GOT3 (cell line): ENCODE measurements at places on chromosomes 3 and 15.

- no peak for DNase-seq
Measured at GRCh38 chr15:55247311-55247710, 42.3 kb downstream of the RAB27A start.

DNA sequence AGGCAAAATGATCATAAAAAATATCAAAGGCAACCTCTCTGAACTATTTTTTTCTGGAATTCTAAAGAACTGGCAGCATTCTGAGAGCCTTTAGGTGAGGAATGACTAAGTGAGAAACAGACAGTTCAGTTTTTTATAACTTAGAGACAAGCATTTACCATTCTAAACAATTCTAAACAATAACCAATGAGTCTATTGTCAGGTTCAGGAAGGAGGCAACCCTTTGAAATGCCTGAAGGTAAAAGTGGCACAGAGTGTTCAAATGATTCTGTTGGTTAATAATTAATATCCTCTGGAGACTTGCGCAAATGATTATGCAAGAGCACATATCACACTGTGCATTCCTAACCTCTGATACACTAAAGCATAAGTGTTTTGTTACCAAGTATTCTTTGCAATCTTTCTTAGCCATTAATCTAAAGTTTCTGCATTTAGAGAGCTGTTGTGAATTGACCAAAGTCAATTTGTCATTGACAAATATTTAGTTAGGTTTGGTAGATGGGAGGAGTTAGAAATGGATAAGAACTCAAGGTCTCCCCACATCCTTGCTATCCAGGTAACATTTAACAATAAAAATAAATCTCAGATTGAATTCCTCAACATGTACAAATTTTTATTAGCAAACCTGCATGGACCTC, 9.2 kb upstream of the TGFBR2 start:
- no peak for DNase-seq

DNA sequence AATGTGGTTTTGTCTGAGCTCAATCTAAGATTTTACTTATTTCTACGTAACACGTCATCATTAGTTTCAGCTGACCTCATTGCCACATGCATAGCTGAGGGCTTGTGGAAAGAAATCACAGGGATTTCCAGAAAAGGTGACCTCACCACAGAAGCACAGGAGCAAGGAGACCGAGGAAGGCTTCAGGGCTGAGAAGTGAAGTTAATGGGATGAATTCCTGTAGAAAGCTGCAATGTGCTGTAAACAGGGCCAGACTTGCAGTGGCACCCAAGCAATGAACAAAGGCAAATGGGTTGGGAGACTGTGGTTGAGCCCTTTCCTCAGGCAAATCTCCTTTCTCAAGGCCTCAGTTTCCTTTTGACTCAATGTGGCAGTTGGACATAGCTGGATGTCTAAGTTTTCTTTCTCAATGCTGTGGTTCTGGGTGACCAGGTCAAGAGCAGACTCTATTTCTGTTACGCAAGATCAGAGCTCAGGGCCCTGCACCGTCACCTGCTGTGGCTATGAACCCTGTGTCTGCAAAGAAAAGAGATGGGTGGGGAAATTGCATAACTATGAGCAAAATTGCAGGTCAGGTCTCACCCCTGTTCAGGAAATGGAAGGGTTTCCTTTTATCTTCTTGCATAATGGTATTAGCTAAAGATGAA, 252.2 kb upstream of the TBL1XR1 start:
- no peak for DNase-seq

DNA sequence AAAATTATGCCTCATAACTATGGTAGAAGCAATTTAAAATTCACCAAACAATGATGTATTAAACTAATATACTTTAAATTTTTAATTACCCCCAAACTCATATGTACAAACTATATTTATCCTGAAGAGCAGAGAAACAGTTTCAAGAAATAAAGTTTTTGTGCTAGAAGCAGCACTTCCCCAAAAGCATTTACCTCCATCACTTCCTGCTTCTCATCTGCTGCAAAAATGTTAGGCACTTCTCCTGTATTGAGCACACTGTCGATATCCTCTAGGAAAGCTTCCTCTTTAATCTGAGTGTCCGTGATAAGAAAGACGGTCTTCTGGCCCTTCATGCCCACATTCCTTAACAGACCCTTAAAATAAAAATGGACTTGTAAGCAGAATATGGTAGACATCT, 101.5 kb upstream of the ASB14 start:
- no peak for DNase-seq

- DNase-seq, result no peak
Measured at GRCh38 chr3:50612234-50612882, 784 bp upstream of the CISH start.

DNA sequence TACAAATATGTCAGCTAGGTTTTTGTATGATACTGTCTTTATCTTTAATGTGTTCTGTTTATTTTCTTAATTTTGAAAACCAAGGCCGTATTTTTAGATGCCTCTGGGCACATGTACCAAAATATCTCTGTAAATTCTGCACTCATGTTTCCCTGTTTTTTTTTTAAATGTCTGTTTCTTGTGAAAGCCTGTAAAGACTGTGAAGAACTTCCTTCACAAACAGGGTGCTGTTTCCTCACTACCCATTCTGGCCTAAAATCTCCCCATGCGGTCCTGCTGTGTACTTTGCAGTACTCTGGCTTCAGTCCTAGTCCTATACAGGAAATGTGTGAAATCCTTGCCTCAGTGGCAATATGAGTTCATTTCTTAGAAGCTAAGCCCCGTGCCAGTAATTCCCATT, 133.4 kb upstream of the ZBTB20 start:
- no peak for DNase-seq

DNA sequence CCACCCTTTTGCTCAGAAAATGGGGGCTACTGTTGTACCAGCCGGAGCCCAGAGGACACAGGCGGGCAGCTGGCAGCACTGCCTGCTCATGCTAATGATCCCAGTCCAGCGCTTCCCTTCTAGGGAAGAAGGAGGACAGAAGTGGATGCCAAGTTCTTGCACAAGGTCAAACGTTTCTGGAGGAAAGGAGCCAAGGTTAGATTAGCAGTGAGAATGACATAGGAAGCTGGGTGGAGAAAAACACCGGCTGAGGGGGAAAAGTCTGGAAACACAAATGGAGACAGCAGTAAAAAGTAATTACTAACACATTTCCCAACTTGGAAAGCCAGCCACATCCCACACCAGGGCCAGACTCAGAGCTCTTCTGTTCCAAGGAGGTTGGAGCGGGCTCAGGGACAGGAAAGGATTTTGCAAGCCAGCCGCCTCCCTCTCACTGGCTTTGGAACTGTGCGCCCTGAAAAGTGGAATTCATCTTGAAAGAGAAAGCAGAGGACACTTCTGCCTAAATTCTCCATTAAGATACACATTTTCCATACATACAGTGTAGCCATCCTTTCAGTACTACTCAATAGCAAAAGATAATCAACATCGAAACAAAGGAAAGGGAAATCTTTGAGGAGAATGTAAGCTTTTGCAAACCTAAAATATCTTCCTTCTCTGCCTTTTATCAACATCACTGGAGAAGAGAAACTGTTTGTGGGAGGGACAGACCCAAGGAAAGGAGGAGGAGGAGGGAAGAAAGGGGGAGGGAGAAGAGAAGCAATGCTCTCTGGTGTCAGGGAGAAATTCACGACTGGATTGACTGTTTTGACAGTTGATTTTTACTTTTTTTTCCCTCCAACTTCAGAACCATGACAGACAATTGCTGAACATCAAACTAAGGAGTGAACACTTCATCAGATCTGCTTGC, 133.6 kb downstream of the CD47 start:
- DNase-seq, result peak; percentile 68

DNA sequence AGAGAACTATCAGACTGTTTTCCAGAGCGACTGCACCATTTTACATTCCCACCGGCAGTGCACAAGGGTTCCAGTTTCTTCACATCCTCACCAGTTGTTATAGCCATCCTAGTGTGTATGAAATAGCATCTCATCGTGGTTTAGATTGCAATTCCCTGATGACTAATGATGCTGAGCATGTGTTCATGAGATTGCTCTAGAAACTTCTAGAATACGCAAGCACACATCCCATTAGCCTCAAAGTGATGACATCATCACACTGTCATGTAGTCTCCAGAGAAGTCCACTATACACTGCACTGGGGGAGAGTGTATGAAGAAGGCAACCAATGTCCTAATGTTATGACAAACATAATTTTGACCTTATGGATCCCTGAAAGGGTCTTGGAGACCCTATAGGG, 30.1 kb downstream of the FBLN2 start:
- DNase-seq, result no peak

DNA sequence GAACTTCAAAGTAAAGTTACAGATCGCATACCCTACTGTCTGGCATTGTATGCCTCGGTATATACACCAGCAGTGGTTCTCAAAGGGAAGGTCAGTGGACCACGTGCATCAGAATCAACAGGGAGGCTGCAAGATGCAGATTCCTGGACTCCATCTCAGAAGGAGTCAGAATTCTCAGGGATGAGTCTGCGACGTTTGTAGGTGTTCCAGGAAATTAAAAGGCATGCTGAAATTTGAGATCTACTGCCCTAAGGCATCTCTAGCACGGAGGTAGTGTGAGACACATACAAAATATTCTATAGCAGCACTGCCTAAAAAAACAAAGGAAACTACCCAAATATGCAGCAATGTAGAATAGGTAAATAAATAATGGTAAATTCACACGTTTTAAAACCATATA, 136.8 kb upstream of the BNIP2 start:
- no peak for DNase-seq

DNA sequence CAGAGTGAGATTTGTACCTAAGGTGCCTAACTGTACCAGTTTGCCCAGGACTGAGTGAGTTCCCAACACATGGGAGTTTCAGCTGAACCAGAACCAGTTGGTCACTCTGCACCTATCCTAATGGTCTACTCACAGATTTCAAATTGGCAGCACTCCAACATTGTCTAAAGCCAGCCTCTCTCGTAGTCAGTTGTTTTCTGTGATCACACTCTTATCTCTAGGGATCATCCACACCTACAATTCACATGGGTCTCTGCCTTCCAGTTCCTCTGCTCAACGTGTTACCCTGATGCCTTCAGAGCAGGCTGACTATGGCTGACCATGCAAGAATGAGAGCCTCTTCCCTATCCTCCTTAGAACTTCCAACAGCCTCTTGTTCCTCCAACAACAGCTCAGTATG, 624.8 kb downstream of the NTRK3 start:
- no peak for DNase-seq

DNA sequence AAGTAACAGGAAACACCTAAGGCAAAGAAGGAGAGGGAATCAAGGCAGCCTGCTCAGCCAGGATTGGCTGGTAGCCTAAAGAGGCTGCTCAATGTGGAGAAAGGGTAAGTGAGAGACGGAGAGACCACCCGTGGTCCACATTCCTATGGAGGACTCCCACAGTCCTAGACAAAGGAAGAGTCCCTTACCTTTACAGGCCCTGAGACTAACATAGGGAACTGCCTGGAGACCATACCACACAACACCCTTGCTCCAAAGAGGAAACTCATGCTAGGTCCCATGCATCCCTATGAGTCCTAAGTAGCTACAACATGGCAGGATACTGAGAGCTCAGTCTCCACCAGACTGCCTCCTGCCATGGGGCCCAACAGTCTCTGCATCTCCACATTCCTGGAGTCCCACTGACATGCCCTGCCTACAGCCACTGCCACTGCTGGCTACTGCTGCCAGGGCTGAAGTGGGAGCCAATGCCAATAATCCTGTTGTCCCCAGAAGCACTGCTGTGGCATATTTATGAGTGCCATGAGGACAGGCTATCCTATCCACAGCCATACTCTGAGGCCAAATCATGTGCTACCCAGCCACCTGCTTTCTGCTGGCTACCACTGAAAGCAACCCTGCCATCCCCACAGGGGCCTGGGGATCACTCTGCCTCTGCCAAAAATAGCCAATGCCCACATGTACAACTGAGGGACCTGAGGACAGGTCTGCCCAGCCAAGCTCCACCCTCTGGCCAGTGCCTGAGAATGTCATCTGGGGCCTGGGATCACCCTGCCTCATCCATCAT, 45.0 kb downstream of the COPS2 start:
- DNase-seq, result no peak

GRCh38 chr3:141150081-141150830, 81.4 kb upstream of the PXYLP1 start:
- DNase-seq, result no peak

- DNase-seq, result no peak
Measured at GRCh38 chr3:114476511-114476910, 182.7 kb downstream of the TIGIT start.

DNA sequence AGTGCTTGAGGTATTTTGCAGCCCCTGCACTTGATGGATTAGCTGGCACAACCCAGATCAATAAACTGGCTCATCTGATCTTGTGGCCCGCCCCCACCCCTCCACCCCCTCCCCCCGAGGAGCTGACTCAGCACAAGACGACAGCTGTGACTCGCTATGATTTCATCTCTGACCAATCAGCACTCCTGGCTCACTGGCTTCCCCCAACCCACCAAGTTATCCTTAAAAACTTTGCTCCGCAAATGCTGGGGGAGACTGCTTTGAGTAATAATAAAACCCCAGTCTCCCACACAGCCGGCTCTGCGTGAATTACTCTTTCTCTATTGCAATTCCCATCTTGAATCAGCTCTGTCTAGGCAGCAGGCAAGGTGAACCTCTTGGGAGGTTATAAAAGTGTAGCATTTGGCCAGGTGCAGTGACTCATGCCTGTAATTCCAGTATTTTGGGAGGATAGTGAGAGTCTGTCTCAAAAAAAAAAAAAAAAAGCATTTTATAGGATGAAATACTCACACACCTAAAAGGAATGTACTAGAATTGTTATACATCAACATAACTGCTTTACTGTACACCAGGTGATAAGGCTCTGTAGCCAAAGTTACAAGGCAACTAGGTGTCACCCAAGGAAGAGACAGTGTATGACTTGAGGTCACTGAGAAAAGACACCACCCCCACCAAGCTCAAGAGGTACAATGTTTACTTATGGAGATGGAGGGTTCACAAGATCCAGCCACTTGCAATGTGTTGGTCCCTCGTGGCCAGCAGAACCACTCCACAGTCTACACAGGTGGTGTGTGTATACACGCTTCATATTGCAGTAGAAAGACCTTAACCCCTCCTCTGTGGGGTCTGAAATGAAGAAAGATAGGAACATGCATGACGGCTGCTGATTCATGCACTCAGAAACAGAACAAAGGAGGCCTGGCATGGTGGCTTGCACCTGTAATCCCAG, 8.6 kb downstream of the ZNF445 start:
- DNase-seq, result no peak

- no peak for DNase-seq
Measured at GRCh38 chr15:88894819-88895767, at the start of gene HAPLN3. TSS of gene HAPLN3 (minus strand) at chr15:88895544. CDS start at chr15:88887298, 8,246 bp downstream.

- DNase-seq, result no peak
Measured at GRCh38 chr3:25088284-25088683, 339.8 kb upstream of the RARB start.

- DNase-seq, result no peak
Measured at GRCh38 chr15:63544258-63545026, 40.0 kb downstream of the USP3 start.

GRCh38 chr3:82938821-82939328, 1177.4 kb upstream of the GBE1 start:
- DNase-seq, result no peak
